Activated CD4-positive, alpha-beta T cell treated with anti-CD3 and anti-CD28 coated beads for 24 hours (primary cell): ENCODE measurements at places on chromosomes 1 and 21.

DNA sequence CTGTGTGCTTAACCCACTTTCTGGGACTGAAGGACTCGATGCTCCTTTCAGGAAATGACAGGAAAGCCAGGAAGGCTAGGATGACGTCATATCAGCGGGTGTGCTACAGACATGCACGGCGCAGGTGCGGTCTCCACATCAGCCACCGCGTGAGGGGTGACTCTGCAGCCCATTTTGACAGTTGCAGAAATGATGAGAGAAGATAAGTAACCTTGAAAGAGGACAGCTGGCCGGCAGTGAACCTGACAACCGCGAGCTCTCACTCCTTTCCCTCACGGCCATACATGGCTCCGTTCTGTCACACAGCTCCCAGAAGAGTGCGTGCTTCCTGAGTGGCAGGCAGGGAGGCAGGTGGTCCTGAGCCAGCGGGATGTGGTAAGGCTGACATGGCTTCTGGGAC lies 1.7 kb upstream of the KRTAP10-5 start:
- DNase-seq: no peak

GRCh38 chr1:25683731-25684130 lies 67.1 kb downstream of the MAN1C1 start:
- no peak for DNase-seq

DNA sequence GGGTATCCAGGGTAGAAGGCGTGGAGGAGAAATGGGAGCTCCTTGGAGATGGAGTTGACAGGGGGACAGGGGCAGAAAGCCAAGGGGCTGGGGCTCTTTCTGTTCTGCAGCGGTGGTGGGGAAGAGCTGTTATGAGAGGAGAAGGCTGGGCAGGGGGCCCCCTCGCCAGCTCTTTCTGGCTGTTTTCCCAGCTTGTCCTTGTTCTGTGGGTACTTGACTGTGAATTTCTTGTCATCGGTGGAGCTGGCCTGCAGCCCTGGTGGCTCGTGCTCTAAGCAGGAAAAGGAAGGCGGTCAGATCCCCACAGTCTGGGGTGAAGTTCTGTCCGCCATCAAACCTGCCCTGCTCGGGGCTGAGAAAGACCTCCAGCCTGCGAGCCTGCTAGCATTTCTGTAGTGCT lies 7.6 kb downstream of the ZNF683 start:
- DNase-seq: no peak

DNA sequence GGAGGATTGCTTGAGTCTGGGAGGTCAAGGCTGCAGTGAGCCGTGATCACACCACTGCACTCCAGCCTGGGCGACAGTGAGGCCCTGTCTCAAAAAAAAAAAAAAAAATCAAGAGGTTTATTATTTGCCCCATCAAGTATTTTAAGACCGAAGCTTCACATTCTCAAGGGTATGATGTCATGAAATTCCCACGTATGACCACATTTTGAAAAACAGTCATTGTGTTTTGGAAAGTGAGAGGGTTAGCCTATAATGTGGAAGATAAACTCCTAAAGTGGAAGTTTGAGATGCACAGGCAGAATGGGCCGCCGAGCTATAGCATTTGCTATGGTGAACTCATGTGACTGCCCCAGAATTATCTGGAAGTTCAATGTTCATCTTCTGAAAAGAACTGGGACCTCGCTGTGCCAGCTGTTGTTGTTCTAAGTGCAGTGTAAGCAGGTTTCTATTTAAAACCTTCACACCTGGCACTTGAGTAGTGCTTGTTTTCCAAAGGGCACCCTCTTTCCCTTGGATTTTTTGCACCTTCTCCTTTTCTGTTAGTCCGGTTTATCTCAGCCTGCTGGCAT lies 96.9 kb upstream of the SLC25A33 start:
- no peak for DNase-seq

GRCh38 chr1:17009706-17010105 lies 2.0 kb downstream of the ATP13A2 start:
- DNase-seq: no peak

- DNase-seq: no peak
Observed at GRCh38 chr1:38615680-38616079, 243.9 kb downstream of the RRAGC start.

DNA sequence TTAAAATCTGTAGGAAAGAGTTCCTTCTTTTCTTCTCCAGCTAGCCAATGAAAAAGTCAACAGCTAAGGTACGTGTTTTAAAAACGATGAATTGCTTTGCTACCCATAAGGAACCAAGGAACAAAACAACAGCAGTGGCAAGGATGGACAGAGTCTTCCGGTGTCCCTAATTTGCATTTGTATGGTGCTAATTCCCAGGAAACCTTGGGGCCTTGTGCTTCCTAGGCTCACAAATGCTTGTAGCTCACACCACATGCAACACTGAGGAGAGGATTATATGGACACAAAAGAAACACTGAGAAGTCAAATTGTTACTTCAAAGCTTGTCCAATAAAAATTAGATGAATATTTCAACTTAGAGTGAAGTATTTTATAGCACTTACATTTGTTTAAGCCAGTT lies 1.8 kb upstream of the PGBD5 start:
- no peak for DNase-seq

DNA sequence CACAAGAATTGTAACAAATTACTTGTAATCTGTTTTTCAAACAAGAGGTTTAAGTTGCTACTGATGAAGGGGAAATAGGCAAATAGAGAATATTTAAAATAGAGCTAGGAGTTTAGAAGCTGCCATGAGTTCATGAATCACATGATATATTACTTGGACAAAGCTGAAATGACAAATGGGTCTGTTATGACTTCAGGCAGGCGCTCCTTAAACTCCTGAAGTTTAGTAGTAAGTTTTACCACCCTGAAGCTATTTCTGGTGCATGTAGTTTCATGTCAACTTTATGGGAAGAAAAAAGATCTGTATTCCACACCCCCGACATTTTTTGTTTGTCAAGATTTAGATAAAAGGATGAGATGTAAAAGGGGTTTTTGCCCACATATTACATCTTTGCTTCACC lies 58.5 kb downstream of the PLA2G4A start:
- no peak for DNase-seq
